ENCODE measurements at places on chromosomes 12 and 14.

DNA sequence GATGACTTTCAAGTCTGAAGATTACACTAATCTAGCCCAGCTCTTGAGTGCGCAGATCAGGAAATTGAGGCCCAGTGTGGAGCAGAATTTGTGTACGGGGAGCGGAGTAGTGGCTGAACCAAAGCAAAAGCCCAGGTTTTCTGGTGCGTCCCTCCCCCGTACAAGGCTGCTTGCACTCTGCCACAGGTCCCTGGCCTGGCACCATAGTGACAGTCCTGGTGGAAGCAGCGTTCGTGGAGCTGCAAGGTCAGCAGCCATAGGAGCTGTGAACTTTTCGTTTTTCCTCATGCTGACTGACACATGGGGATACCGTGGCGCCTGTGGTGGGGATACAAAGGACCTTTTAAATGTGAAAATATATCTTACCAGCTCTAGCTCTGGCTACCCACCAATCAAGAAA lies 1.7 kb downstream of the EVL start:
- DNase-seq = no peak

DNA sequence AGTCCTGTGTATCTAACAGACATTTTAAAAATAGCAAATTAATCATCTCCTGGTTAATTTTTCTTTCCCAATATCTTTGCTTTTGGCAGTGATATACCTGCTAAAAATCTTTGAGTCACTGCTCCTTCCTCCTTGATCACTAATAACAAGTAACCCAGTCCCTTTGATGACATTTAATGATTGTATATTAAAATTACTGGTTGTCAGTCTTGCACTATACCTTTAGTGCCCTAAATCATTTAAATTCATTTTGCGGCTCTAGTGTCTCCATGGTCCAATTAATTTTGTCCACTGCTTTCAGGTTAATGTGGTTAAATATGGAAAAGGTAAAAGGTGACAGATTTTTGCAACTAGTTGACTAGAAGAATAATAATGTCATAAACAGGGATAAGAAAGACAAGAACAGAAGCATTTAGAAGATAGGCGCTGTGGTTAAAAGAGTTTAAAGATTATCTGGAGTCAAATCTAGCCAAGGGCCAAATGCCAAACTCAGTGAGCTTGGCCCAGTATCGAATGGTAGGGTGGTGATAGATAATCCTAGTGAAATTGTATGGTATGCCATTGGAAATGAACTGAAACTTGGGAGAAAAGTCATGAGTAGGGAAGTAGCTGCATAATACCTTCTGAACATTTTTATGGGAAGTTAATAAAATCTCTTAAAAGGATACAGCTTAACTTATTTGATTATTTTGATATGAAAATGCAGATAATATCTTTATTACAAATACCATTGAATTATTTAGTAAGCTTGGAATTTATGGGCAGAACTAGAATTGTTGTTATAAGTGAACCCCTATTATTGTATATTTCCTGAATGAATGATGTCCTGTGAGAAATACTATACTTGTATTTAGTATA lies 115.0 kb downstream of the PCNX1 start:
- no peak for DNase-seq

GRCh38 chr12:42534184-42534838 lies 55.2 kb downstream of the PRICKLE1 start:
- DNase-seq = no peak

DNA sequence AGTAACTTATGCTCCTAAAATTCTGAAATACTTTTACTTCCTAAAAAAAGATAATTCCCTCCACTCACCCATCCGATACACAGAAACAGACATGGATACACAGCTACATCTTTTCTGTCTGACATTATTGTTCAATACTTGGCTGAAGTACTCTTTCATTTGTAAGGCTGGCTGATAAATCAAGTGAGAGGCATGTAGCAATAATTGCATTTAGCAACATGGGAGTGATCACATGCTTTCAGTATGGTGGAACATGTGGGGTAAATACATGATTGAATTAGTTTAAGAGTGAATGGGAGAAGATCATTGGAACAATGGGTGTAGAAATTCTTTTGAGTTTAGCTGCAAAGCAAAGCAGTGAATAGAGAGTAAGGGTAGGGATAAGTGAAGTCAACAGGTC lies 25.6 kb downstream of the PTPRQ start:
- no peak for DNase-seq

- DNase-seq = no peak
These were observed 60.5 kb downstream of the GPATCH2L start for GRCh38 chr14:76212242-76212641.

GRCh38 chr12:43362910-43363694 lies 188.9 kb downstream of the ADAMTS20 start:
- no peak for DNase-seq

DNA sequence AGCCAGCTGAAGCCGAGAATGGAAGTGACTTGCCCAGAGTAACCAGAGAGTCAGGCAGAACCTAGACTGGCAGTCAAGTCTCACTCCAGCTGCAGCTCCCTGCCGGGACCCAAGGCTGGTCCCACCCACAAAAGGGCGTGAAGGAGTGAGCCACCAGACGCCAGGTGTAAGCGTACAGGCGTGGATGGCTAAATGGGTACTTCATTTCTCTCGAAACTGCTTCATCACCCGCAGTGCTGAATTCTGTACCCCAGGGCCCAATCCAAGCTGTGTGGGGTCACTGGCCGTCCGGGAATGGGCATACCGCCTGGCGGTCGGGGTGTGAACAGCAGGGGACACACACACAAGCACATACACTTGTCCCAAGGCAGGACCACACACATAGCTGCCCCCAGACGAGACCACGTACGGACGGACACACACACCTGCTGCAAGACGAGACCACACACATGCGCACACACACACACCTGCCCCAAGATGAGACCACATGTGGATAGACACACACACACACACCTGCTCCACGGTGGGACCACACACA lies 34.8 kb downstream of the DEGS2 start:
- DNase-seq = no peak

DNA sequence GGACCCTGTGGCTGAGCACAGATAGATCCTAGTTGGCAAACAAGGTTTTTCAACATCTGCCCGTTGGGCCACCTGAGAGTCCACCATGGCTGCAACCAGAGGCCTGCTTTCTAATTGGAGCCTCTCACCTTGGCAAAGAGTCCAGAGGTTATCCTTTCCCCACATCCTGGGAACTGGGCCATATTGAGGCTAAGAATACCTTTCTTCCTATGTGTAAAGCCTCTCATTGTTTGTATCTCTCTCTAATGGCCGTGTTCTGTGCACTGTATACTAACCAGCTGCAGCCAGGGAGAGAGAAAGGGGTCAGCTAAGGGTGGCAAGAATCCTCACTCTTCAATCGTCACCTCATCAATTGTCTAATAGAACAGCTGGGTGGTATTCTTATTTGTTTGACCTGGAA lies 79.1 kb upstream of the ST8SIA1 start:
- no peak for DNase-seq

GRCh38 chr12:130703733-130704375 lies 12.2 kb downstream of the RIMBP2 start:
- DNase-seq = no peak

DNA sequence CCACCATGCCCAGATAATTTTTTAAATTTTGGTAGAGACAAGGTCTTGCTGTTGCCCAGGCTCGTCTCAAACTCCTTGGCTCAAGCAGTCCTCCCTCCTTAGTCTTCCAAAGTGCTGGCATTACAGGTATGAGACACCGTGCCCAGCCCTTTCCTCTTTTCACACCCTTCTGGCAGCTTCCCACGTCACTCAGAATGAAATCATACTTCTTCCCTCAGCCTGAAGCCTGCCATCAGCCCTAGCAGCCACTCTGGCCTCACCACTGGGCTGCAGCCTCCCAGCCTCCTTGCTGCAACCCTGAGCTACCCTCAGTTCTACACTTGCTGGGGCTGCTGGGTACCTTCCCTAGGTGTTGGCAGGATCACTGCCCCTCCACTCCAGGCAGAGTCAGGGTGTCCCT lies 18.2 kb downstream of the ANKRD9 start:
- no peak for DNase-seq

GRCh38 chr12:69509904-69510827 lies 40.0 kb downstream of the FRS2 start:
- DNase-seq = no peak

- no peak for DNase-seq
These were observed 20.1 kb upstream of the CERS5 start for GRCh38 chr12:50187084-50187900.

DNA sequence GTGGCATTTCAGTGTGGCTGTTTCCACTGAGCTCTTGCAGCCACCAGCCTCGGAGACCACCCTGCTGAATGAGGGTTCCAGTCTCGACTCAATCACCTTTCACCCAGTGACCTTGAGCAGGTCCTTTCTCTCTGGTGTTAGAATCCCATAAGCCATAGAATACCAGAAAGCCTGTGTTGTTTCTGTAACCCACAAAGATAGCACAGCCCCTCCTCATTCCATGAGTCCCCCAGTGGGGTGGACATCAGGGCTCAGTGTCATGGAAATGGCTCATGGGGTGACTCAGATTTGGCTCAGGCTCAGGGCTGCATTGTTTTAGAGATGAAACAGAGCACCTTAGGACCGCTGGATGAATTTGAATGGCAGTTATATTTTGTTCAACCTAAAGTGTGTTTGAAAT lies 171.5 kb downstream of the PTPN11 start:
- DNase-seq = no peak

GRCh38 chr14:89447182-89447944 lies 30.3 kb upstream of the FOXN3 start:
- DNase-seq = no peak

DNA sequence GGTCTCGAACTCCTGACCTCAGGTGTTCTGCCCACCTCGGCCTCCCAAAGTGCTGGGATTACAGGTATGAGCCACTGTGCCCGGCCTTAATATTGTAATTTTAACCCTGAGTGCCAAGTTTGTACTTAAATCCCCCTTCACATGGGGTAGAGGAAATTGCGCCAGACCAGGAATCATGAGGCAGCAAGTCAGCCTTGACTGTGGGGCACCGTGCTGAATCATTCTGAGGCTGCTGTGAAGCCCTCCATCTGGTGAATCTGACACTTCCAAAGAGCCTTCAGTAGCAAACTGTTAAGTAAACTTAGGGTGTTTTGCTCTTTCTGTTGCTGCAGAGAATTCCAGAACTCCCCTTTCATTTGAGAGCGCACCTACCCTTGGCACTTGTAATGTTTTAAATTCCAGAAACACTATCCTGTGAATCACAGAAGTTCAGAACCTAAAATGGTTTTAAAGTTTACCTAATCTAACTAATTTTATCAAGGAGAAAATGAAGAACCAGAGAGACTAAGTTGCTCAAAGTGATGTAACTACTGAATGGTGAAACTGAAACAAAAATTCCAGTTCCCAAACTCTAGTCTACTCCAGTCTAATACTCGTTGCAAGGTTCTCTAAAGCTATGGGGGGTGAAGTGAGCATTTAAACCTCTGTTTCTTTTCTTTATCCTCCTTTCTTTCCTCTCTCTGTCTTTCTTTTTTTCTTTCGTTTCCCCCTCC lies 7.5 kb downstream of the HEBP1 start:
- DNase-seq = no peak

- no peak for DNase-seq
These were observed 70.7 kb downstream of the SCARB1 start for GRCh38 chr12:124792961-124793441.

GRCh38 chr12:57735198-57735855 lies 3.2 kb downstream of the AGAP2 start:
- no peak for DNase-seq

DNA sequence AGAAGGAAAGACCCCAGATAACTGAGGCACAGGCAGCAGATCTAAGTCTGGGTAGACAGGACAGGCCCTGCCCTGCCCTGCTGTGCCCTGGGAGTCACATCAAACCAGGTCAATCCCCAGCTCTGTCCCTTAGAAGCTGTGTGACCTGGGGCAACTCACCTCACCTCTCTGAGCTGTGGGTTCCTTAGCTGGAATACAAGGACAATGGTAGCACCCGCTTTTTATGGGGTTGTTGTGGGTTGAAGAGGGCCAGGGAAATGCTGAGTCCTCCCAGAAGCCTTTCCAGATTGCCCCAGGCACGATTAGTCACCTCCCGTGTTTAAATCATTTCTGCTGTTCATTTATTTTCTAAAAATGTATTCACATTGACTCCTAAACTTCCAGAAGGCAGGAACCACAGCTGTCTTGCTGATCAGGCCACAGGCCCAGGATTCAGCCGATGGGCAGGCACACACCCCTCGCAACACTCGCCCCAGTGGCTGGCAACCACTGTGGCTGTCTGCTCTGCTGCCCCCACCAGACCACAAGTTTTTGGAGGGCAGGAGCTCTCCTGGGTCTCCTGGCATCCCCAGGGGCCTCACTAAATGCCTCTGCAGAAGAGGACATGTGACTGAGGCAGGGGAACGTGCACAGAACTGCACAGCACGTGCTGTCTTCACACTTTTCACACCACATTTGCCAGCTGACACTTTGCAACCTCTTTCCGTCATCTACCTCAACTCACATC lies 3.0 kb downstream of the SELPLG start:
- no peak for DNase-seq

- DNase-seq = no peak
These were observed 32.2 kb downstream of the RAB21 start for GRCh38 chr12:71786829-71787228.

- DNase-seq = no peak
These were observed 30.1 kb downstream of the NRDE2 start for GRCh38 chr14:90301668-90302090.

DNA sequence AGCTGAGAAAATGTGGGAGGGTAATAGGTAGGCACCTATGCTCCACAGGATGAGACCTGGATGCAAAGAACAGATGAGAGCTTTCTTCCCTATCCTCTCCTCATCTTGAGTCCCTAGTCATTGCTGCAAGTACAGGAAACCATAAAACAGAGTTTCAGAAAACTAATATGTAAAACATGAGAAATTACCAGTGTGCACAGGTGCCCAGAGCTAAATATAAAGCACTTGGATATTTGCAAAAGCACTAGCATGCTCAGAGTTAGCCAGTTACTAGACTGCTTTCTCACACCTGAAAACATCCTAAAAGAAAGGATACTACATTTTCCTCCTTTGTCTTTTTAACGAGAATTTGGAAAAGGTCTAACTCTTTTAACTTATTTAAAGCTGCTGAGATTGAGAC lies 324.3 kb downstream of the DAD1 start:
- no peak for DNase-seq

DNA sequence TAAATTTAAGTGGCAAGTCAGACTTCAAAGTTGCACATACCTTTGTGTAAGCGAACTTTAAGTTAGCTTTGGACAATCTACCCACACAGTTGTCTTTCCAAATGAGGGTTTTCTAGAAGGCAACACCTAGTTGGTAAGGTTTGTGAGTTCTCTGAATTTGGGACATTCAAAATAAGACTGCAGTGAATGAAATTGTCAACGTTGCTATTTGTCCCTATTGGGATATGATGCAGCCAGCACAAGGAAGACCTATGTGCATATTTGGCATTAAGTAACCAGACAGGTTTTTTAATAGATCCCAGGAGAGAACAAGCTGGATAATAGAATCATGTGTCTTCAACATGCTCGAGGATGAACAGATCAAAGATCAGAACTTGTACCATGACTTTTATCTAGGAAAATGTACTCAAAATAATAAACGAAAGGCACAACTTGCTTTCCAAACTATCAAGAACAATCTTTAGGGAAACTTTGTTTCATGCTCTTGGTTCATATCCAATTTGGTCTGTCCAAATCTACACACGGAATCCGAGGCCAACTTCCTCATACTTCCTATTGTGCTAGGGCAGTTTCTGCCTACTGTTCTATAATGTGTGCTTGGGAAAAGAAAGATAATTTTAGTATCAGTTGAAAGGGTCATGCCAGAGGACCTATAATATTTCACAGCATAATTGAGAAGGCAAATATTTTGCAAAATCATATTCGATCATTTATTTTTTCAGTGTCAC lies 284.2 kb upstream of the SOX5 start:
- DNase-seq = no peak

- no peak for DNase-seq
These were observed 872 bp downstream of the VSX2 start for GRCh38 chr14:74239848-74240793.

- no peak for DNase-seq
These were observed 3.9 kb downstream of the KDM2B start for GRCh38 chr12:121576851-121577391.

All from nucleus accumbens (tissue), 56 donors.